ENCODE measurements at places on chromosomes 4 and X.

GRCh38 chr4:176002007-176002613, 63.5 kb upstream of the WDR17 start:
- peak; percentile 31 for DNase-seq

GRCh38 chrX:40570346-40571093, 10.2 kb upstream of the ATP6AP2 start:
- DNase-seq = peak; percentile 8

DNA sequence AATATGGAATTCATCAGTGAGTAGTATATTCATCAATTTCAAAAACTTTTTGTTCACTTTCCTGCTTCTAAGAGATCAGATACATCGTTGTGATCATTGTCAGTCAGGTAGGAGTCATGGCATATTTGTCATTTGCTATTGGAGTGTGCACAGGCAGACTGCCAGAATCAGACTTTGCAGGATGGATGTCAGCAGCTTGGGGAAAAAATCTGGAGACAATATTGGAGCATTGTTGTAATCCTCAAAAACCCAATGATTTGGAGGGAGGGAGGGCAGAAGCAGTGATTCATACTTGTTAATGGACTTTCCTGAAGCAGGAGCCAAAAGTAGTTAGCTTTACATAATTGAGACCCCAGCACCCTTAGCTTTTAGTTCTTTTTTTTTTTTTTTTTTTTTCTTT, 59.6 kb upstream of the DRP2 start:
- DNase-seq = no peak

GRCh38 chrX:78693012-78693411, 33.9 kb upstream of the RTL3 start:
- no peak for DNase-seq

DNA sequence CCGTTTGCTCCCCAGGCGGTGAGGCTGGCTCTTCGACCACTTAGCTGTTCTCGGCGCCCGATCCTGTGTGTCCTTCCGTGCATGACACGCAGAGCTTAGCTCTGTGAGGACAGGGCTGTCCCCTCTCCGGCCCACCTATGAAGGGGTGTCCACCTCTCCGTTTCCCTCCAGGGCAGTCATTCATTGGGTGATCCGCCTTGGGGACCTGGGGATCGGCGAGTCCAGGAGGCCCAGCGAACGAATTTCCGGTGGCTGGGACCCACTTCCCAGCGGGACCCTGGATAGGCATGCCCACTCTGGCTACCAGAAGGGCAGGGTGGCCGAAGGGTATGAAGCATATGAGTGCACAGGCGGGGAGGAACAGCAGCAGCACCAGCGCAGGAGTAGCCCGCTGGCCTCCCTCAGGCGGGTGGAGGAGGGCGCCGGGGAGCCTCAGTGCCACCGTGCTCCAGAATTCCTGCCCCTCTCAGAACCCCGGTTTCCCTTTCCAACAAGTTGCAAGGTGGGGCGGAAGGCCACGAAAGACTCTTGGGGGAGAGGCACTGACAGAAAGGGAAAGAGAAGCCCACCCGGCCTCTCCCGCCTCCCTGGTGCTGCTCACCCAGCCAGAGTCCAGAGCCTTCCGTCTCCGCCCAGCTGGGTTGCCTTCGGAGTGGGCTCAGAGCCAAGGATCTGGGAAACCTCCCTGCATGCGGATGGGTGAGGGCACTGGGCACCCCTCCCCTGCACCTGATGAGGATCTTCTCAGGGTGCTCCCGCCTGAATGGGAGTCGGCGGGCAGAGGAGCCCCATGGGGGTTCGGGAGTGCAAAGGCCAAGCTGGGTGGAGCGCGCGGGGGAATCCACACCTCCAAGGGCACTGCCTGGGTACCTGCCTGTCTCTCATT, 8.6 kb downstream of the HMX1 start:
- DNase-seq = no peak

GRCh38 chrX:153592966-153593688, 5.8 kb downstream of the CCNQ start:
- no peak for DNase-seq

DNA sequence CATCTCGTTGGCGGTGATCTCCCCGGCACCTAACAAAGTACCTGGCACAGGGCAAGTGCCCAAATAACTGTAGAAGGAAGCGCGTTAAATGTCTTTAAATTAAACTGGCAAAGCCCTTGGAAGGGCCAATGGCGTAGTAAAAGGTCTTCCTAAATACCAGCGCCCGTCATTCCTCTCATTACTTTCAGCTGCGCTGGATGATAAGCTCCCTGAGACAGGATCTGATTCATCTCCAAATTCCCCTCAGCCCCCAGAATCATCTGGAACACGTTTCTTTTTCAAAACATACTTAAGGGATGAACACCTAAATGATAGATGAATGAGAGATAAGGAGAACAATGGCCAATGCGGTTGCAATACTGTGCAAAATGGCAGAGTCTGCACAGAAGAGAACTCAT, 95.1 kb downstream of the AFAP1 start:
- no peak for DNase-seq

DNA sequence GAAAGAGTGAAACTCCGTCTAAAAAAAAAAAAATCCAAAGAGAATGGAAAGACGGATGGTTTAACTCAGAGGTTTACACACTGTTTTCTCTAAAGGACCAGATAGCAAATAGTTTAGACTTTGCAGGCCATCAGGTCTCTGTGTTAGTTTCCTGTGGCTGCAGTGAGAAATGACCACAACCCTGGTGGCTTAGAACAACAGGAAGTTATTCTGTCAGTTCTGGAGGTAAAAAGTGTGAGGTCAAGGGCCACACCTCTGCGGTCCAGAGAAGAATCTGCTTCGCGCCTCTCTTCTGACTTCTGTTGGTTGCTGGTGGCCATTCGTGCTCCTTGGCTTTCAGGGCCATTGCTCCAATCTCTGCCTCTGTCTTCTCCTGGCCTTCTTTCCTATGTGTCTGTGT, 76.9 kb downstream of the TENM3 start:
- DNase-seq = no peak

All from activated naive CD8-positive, alpha-beta T cell treated with anti-CD3 and anti-CD28 coated beads for 36 hours (primary cell).